ENCODE measurements at places on chromosomes 2 and 18.
A peak's percentile ranks its signal among the peaks of the same experiment; 100 is the strongest.

DNA sequence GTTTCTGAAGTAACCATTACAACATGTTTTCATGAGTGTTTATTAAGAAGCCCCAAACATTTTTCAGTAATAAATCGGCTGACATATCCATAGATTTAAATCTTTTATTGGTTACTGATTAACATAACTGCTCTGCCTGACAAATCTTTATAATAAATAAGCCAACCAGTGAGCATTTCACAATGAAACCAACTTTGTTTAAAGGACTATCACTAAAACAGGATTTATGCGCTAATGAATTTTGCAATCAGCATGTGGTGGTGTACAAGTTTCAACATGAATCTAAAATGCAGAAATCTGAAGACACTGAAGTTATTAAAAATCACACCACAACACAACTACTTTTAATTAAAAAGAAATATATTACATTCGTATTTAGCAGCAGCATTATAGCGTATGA, 166.7 kb downstream of the MEIS1 start:
- no peak for DNase-seq

GRCh38 chr2:16242906-16243305, 302.6 kb downstream of the MYCN start:
- DNase-seq = no peak

GRCh38 chr2:71190656-71191569, 36.0 kb downstream of the PAIP2B start:
- peak; percentile 20 for DNase-seq

DNA sequence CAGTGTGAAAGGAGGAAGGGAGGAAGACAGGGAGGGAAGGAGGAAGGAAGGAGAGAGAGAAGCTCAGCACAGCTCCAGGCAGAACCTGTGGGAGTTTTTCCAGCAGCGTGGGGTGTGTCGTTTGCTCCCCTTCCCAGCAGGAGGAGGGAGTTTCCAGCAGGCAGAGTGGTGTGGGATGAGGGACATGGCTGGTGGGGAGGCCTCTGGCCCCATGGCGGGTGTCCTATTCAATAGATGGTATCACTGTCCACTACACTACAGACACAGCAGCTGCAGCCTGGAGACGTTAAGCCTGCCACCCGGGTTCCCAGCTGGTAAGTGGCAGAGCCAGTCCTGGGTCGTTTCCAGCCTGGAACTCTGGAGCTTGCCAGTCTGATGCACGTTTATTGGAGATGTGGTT, 44.7 kb downstream of the GLI2 start:
- no peak for DNase-seq

DNA sequence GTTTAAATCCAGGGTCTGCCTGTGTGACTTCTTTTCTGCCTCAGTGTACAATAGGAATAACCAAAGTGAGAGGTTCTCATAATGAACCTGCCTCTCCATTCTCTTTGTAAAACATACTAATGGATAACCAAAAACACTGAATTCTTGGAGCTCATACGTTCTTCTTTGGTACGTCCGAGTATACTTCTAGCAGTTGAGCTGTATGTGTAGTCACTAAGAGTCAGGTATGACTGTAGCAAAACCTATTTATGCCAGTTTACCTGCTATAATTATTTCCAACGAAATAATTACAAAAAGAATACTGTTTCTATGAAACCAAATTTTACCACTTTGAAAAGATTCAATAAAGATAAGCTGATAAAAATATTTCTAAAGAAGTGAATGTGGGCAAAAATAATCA, 109.2 kb downstream of the IKZF2 start:
- DNase-seq = no peak

GRCh38 chr2:96819128-96819875, 3.2 kb downstream of the CNNM3 start:
- DNase-seq = no peak

DNA sequence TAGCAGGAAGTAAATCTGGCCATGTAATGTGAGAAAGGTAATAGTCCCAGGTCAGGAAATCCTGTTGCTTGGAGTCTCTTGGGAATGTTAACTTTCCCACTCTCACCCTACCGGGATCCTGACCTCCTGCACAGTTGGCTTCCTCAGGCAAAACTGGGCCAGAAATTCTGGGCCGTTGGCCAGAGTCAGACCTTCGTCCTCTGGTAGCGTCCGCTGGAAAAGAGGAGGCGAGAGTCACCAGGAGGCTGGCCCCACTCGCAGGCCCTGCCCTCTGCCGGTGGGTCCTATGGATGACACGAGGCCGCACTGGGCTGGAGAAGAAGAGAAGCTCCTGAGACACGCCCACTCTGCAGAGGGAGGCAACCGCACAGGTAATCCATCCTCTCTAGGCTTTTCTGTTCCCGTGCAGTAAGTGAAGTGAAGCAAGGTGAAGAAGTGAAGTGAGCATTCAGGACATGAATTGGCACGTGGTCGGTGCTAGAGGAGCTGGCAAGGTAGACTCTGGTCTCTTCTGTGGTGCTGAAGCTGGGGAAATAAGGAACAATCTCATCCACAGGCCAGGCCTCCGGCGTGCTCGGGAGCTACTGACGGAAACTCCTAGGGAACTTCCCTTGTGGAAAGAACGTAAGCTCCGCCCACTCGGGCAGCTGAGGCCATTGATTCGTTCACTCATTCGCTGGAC, 182.7 kb upstream of the GLI2 start:
- peak; percentile 25 for DNase-seq

DNA sequence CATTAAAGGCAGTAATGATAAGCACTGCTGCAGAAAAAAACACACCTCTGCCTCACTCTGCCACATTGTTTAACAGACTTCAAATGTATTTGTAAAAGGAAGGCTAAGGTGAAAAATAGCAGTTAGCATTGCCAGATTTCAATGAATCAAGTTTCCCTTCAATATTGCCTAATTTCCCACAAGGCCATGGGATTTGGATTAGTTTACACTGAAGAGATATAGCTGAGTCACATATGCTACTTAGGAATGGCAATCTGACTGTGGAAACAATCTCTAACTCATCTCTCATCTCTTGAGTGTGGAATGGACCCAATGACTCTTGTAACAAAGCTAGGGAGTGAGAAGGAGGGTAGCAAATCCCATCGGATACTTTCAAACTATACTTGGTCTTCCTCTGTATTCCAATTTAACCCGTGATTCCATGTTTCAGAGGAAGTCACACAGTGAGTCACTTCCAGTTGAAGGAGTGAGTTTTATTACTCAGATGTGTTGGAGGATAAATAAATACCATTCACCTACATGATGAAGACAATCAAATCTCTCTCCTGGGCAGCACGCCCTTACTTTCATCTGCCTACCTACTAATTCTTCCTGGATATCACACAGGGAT, 5.1 kb downstream of the B4GALT6 start:
- no peak for DNase-seq

- no peak for DNase-seq
Measured at GRCh38 chr2:229416116-229416694, 145.1 kb upstream of the PID1 start.

GRCh38 chr2:124112966-124113365, 87.9 kb downstream of the CNTNAP5 start:
- no peak for DNase-seq

DNA sequence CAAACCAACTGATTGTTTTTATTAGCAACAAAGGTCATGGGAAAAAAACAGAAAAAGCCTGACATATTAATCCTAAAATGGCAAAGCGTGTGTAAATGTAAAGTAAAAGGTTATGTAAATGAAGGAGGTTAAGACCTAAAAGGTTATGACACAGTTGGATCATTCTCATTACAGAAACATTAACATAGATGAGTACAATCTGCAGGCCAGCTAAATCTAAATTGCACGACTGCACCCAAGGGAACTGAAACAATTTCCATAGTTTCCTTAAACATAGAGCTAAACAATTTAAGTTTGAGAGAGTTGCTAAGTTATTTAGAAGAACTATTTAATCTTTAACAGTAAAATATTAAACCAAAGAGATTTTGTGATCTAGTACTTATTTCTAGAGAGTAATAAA, 151.6 kb upstream of the UBE2E3 start:
- no peak for DNase-seq

DNA sequence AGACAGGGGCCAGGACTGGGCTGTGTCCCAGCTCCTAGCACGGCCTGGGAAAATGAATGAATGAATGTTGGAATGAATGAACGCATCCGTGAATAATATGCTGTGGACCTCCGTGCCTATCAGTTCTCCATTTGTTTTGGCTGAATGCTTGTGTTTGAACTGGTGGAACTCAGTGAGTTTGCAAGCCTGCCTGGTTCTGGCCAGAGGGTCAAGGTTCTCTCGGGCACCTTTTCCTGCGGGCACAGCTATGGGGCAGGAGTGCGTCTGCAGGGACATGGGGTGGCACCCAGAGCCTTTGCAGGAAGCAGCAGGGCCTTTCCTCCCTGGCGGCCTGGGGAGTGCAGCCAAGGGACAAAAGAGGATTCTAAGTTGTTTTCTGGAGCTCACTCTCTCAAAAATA, 17.6 kb upstream of the PDIA6 start:
- DNase-seq = no peak

GRCh38 chr2:74481961-74482800, 617 bp downstream of the CCDC142 start:
- DNase-seq = peak; percentile 50

DNA sequence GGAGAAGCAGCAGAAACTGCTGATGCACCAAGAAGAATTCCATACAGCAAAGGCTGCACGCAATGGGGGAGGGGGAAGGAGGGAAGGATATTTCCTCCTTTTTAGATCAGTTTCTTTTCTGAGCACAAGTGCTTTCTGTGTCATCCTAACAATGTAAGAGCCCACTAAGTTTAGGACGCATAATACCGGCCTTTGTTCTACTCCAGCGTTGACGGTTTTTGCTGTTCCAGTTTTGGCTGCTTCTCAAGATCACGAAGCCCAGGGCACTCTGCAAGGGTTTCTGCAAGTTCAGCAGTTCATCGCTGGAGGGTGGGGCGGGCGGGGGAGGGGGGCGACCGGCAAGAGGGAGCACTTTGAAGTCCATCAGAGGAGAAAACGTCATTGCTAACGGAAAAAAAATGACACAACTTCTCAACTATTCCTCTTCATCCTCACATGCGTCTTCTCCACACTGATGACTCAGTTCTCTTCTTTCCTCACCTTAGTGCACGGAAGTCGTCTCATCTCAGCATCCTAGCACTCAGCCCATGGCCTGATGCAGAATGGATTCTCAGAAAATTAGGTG, 8.7 kb downstream of the FAM178B start:
- peak; percentile 82 for DNase-seq

GRCh38 chr2:20620696-20621365, 30.1 kb downstream of the HS1BP3 start:
- DNase-seq = no peak

GRCh38 chr2:117091041-117091837, 723.3 kb upstream of the DDX18 start:
- DNase-seq = no peak

DNA sequence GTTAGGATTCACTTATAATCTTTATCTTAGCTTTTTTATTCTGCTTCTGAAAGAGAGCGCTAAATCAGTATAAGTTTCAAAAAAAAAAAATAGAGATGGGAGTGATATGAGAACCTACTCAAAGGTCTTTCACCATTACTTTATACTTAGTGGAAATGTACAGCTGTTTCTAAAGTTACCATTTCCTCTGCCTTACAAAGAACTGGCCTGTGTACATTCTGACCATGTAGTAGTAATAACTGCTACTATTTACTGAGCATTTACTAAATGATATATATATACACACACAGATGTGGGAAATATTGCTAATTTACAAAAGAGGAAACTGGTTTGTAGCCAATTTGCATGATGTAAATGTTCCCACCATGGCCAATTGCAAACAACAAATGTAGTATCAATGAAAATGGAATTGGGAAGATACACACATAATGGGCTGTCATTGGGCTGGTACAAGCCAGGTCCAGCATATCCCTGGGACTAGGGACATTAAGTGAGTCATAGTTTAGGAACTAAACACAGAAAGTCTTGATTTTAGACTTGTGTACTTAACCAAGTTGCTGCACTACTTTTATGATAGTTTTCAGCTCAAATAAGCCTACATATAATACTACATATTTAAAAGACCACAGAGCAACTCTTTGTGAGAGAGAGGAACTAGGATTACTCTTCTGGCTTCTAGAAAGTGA, 67.1 kb downstream of the DYNC1I2 start:
- no peak for DNase-seq

DNA sequence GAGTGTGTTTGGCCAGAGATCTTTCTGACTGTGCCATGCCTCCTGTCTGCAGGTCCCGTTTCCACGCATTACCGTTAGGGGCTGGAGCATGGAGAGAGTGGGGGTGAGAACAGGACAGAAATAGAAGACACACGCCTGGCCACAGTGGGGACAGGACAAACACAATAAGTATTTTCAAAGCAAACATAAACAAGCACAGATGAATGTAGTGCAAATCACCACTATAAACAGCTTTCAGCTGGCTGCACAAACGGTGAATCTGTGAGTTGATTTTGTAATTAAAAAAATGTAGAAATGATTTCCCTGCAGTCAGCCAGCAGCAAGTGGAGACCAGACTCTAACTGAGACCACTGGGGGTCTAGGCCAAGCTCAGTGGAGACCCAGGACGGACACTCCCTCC, 6.8 kb downstream of the KCNK3 start:
- no peak for DNase-seq

GRCh38 chr2:234840336-234840735, 111.5 kb upstream of the SH3BP4 start:
- DNase-seq = peak; percentile 84

GRCh38 chr2:65277791-65278483, 50.3 kb downstream of the ACTR2 start:
- DNase-seq = no peak

DNA sequence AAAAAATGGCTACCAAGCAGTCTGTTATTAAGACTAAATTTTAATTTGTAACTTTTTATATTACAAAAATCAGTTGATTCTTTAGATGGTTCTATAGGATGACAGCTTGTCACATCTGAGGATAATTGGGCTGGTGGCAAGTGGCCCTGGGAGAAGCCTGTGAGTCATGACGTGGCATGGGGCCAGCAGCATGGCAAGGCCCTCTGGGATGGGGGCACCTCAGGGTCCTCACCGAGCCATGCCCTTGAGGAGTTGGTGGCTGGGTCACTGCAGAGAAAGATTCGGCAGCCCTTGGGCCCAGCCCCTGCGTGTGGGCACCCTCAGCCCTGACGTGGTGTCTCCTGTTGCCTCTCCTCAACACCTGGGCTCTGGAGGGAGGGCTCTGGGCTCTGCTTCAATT, 49.7 kb downstream of the STK25 start:
- no peak for DNase-seq

- no peak for DNase-seq
Measured at GRCh38 chr18:9260388-9261380, 73.9 kb upstream of the TWSG1 start.

DNA sequence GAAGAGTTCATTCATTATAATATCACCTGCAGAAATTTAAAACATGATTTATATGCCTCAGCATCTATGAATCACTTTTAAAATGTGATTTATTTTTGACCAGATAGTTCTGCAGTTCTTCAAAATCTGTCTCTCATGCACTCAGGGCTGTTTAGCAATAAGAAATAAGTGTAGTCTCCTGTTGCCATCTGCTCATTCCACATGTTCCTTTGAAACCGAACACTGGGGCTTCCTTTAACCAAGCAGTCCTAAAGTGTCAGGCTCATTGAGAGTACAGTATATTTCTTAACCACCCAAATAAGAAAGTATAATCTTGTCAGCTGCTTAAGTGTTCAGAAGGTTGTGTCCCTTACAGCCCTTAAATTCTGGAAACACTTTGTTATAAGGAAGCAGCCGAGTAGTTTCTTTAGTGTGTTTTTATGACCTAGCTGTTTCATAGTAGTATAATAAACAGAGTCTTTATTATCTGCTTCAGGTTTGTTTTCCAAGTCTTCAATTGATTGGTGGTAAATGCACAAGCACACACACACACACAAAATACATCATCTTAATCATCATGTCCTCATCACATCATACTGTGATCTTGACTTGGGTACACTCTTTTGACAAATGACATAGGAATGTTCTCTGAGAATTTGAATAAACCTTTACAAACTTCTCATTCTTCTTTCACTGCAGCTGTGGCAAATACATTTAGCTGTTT, 10.4 kb downstream of the WDR7 start:
- DNase-seq = no peak

Data from HTR-8/SVneo (cell line).